Fibroblast of lung (primary cell): ENCODE measurements at places on chromosomes 3 and 15. TPM values are rescaled to one million over a fixed set of nuclear protein-coding genes. Genes with fewer than 3 reads are reported as not detected.

SKOR1 gene
- under 0.01 and 0.17 TPM in 2 replicates for total RNA-seq

DNA sequence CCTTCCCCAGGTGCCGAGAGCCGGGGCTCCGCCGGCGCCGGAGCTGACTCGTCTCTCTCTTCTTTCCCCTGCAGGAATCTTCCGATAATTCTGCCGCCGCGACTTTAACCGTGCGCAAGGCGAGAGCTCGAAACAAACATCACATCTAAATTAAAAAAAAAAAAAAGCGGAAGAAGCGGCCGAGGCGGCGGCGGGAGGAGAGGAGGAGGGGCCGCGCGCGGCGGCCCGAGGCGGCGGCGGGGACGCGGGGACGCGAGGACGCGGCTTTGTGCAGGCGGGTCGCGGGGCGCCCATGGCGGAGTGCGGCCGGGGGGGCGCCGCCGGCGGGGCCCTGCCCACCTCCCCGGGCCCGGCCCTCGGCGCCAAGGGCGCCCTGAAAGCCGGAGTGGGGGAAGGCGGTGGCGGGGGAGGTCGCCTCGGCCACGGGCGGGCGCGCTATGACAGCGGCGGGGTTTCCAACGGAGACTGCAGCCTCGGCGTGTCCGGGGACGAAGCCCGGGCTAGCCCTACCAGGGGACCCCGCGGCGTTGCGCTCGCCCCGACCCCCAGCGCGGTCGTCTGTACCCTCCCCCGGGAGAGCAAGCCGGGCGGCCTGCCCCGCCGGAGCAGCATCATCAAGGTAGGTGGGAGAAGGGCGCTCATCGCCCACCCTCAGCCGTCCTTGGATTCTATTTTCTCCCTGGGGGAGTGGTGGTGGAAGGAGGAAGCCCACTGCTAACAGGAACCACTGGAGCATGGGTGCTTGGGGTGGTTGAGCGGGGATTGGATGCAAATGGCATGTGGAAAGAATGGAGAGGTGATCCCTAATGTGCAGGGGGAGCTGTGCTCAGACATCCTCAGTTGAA, at the start of gene PLCL2:
PLCL2 (plus strand) TSS at position 208 of the 845 bp plus-strand sequence; CDS start at position 293, 85 bp downstream.
- no peaks in the 10 kb centered on the region for H3K27me3 ChIP-seq
- DNase-seq = peak; percentile 35
- no peaks in the 10 kb centered on the region for H3K4me1 ChIP-seq
- H3K27ac ChIP-seq = peak within 1 kb of the TSS; percentile 68
- H3K4me3 ChIP-seq = peak within 1 kb of the TSS; percentile 67
- H3K36me3 ChIP-seq = no peaks in the 10 kb centered on the region

GOLGA8R gene
- 1.3 and 1.8 TPM in 2 replicates for total RNA-seq

BTD gene
- total RNA-seq = 18.0 and 24.9 TPM in 2 replicates

DNA sequence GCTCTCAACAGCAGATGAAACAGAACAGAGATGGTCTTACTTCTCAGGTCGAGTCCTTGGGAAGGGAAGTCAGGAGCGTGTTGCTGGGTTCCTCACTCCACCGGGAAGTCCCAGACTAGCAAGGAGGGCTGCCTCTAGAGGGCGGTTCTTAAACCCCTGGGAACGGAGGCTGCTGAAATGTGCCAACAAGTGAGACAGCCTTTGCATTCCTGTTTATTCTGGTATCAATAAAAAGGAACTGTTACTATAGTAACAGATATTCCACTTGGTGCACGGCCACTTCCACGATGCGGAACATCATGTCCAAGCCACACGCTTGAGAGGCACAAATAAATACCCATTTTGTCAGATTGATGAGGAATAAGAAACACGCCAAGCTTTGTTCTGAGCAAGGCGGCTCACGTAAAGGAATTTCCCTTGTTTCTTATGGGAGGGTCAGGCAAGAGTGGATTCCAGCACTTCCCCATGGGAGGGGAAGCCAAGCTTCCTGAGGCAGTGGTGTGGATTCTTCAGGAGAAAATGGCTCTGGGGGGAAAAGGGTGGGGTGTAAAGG, at the start of gene FAM107A:
FAM107A (minus strand) TSS at position 123 of the 553 bp plus-strand sequence. CDS start 7,531 bp downstream, outside the sequence.
- peak; percentile 63 for DNase-seq
- peaks cover 4% of the 10 kb centered on the region for H3K27me3 ChIP-seq
- no peaks in the 10 kb centered on the region for H3K4me1 ChIP-seq
- H3K4me3 ChIP-seq = no peak within 1 kb of the TSS

GMPS gene
- total RNA-seq = 20.5 and 20.6 TPM in 2 replicates

REC114 gene
- not detected in 2 replicates for total RNA-seq

PLA1A gene
- total RNA-seq = under 0.01 and 0.26 TPM in 2 replicates

- H3K36me3 ChIP-seq = no peaks in the 10 kb centered on the region
- no peak overlapping the region for H3K27ac ChIP-seq
- H3K4me1 ChIP-seq = peaks cover 4% of the 10 kb centered on the region
- H3K4me3 ChIP-seq = no peak overlapping the region
- no peaks in the 10 kb centered on the region for H3K27me3 ChIP-seq
Measured at GRCh38 chr3:48135552-48136495, 52.4 kb downstream of the CDC25A start.

DNA sequence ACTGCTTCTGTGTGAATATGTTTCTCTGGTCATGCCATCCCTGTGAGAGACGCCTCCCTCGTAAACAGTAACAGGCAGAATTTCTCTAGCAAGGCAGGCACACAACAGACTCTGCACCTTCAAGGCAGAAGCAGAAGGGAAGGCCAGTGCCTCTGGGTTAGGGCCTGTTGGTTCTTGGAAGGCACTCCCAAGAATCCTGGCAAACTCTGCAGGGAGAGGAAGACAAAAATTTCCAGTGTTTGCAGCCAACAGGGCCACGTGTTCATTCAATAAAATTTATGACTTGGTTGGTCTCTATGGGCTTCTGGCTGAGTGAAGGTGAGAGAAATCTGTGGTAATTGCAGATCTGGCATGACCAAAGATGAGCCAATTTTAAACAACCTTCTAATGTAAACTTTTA, 39.3 kb downstream of the NFKBIZ start:
- H3K4me1 ChIP-seq = no peaks in the 10 kb centered on the region
- no peaks in the 10 kb centered on the region for H3K27me3 ChIP-seq
- no peak overlapping the region for H3K27ac ChIP-seq
- no peaks in the 10 kb centered on the region for H3K36me3 ChIP-seq
- DNase-seq = no peak
- H3K4me3 ChIP-seq = no peak overlapping the region

DNA sequence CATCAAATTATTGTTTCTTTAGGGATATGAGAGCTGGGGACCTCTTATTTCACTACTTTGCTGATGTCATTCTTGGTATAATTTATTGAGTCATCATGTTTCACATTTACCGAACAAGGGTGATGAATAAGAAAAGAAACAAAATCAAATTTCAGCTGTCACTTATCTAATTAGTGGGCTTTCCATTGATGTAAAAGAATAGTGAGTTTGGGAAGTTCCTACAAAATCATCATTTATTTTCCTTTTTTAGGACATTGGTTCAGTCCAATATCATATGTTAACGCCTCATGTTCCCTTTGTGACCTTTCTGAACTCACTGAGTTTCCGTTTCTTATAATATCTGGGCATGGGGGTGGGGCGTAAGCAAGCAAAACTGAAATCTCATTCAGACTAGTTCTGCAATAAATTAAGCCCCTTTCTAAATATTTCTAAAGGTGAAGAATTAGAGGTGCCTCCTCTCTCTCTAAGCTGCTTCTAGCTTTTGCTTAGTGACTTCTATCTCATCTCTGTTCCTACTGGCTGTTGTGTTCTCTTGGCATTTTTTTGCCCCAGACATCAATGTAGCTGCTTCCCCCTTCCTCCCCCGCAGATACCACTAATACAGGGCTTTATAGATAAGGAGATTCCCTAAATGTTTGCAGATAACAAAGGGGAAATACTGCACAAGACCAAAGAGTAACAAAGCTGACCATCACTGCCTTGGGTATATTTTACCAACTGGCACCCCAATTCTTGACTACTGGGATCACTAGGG, 238.0 kb upstream of the CTNNB1 start:
- H3K4me1 ChIP-seq = no peaks in the 10 kb centered on the region
- H3K36me3 ChIP-seq = no peaks in the 10 kb centered on the region
- H3K4me3 ChIP-seq = no peak overlapping the region
- no peak overlapping the region for H3K27ac ChIP-seq
- DNase-seq = no peak

DNA sequence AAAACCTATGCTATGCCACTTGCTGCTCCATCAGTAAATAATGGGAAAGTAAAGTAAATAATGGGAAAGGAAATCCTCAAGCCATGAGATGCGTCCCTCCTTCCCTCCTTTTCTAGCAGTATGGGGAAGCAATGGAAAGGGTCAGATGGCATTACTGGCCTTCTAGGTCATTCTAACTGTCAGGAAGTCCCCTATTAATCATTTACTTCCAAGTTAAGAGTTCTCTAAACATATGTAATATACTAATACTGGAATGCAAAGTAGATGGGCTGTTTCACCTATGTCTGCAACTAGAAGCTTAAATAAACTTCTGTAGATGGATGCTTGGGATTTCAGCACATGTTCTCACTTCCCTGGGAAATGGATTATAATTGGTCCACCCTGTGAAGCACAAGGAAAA, 55.9 kb downstream of the MDFIC2 start:
- DNase-seq = no peak
- H3K36me3 ChIP-seq = no peaks in the 10 kb centered on the region
- H3K4me3 ChIP-seq = no peak overlapping the region
- no peaks in the 10 kb centered on the region for H3K27me3 ChIP-seq

GRCh38 chr15:33168444-33168843, 26.1 kb downstream of the FMN1 start:
- DNase-seq = no peak
- no peak overlapping the region for H3K4me3 ChIP-seq
- H3K27ac ChIP-seq = no peak overlapping the region
- no peaks in the 10 kb centered on the region for H3K4me1 ChIP-seq
- H3K27me3 ChIP-seq = peaks cover 2% of the 10 kb centered on the region

RPL35A gene
- 535 and 1,048 TPM in 2 replicates for total RNA-seq

DNA sequence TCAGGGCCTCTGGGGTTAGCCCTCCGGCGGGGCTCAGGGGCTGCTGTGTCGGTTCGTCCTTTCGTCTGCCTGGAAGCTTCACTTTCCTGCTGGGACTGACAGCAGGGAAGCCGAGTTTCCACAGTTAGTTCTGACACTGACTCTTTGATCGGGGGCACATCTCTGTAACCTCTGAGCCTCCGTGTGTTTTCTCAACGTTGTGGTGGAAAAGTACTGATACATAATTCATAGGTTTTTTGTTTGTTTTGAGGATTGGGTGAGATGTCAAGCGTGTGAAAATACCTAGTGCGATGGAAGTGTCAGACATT, 481 bp downstream of the AP4E1 start:
- no peak for DNase-seq
- H3K4me3 ChIP-seq = peak overlapping the region; percentile 94

CCR3 gene
- total RNA-seq = 0.17 and 0.26 TPM in 2 replicates

SERINC4 gene
- under 0.01 and 0.17 TPM in 2 replicates for total RNA-seq
